Ammon's horn (tissue), 1 donor: ENCODE measurements at places on chromosomes 2 and 18.

- no peak for DNase-seq
Measured at GRCh38 chr18:5452943-5453443, 90.8 kb downstream of the EPB41L3 start.

GRCh38 chr2:196291426-196291825 lies 120.0 kb upstream of the STK17B start:
- no peak for DNase-seq

- no peak for DNase-seq
Measured at GRCh38 chr2:175576270-175576669, 394.8 kb upstream of the ATP5MC3 start.

DNA sequence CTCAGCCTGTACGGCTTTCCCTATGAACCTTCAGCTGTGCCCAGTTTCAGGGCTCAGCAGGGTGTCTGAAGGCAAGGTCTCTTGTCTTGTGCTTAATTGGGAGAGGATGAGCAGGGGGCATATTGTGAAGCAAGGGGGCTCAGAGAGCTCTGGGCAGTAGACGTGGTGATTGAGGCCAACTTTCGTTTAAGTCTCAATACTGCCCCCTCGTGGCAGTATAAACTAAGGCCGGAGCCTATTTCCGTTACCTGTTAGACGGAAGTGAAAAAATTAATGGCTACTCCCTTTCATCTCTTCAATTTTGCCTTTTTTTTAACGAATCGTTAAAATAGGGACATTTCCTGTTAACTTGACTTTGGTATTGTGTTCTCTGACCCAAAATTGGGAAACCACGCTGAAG lies 193.4 kb downstream of the TDRD15 start:
- DNase-seq = peak; percentile 84

GRCh38 chr2:197838036-197838435 lies 33.6 kb downstream of the PLCL1 start:
- peak; percentile 39 for DNase-seq

DNA sequence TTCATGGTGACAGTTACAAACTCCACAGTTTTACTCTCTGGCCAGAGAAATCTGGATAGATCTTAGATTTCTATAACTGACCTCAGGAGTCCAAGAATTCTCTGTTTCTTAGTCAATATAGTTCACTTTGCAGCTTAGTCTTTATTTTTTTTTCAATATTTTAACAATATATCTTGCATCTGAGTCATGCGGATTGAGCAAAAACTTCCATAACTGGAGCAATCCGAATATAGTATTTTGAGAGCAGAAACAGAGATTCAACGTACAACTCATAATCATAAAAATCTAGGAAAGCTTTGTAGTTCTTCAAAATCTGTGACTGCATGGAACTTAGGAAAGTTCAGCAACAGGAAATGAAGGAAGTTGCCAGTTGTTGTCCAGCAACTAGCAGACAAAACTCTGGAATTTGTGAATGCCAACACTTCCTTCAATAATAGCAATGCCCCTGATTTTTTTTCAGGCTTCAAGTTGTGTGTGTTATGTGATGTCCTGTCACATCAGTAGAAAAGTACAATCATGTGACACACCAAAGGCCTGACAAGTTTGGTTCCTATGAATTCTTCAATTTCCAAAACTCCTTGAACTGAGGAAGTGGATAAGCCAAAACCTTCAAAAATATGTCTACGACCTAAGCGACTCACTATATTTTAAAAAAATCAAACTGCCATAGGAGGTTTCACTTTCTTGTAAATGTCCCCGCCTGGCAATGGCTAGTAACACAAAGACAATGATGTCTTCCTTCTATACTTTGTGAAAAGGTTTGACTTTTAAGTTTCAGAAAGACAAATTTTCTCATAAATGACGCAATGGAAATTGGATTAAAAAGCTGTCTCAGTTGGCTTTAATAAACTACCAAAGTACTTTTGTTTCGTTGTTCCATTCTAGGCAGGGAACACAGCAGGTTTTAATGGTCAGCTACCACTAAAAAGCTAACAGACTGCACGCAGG lies 510.6 kb downstream of the ERBB4 start:
- DNase-seq = no peak

GRCh38 chr2:112821682-112822081 lies 14.9 kb downstream of the IL1B start:
- peak; percentile 39 for DNase-seq

- no peak for DNase-seq
Measured at GRCh38 chr2:128320192-128320905, 1.7 kb upstream of the HS6ST1 start.

- DNase-seq = peak; percentile 53
Measured at GRCh38 chr2:36456227-36457175, 100.9 kb downstream of the CRIM1 start.

GRCh38 chr2:41966431-41966893 lies 81.4 kb upstream of the PKDCC start:
- DNase-seq = peak; percentile 85
